ENCODE measurements at places on chromosomes 1 and 21.

GRCh38 chr1:244217711-244218110 is 166.6 kb downstream of the ZBTB18 start:
- no peak for DNase-seq

GRCh38 chr1:162537216-162537615 is 24.3 kb upstream of the UAP1 start:
- no peak for DNase-seq

- no peak for DNase-seq
These were observed 62.9 kb downstream of the ZSCAN20 start for GRCh38 chr1:33535334-33535733.

GRCh38 chr1:68121536-68121935 is 71.1 kb upstream of the DIRAS3 start:
- no peak for DNase-seq

- DNase-seq = no peak
These were observed 442.8 kb downstream of the SETD4 start for GRCh38 chr21:35617491-35617890.

- no peak for DNase-seq
These were observed 132.8 kb downstream of the RERE start for GRCh38 chr1:8684590-8684989.

GRCh38 chr1:197521118-197521739 is 253.2 kb downstream of the CRB1 start:
- DNase-seq = no peak

DNA sequence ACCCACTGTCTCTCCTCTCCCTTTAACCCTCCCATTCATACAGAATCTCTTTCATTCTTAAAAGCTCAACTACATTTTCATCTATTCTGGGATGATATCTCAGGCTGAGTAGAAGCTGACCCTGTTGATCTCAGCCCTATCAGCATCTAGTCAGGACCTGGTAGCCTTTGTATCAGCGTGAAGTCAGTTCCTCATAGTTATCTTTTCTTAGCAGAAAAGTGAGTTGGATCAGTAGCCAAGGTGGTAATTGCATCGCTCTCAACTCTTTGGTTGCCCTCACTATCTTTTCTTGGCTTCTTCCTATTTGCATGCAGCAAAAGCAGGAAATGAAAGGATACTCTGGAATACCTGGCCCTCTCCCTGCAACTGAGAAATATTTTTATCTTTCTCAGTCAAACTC is 13.6 kb upstream of the GOLT1A start:
- no peak for DNase-seq
